Uterus (tissue), 4 donors: ENCODE measurements at places on chromosomes 5 and 9. TPM values are rescaled to one million over a fixed set of nuclear protein-coding genes. Genes with fewer than 3 reads are reported as not detected.

- H3K27me3 ChIP-seq = no peaks in the 10 kb centered on the region
- peak overlapping the region; percentile 90 for H3K27ac ChIP-seq
- peak; percentile 93 for DNase-seq
- peak overlapping the region; percentile 1 for H3K4me3 ChIP-seq
- H3K36me3 ChIP-seq = no peaks in the 10 kb centered on the region
- no peaks in the 10 kb centered on the region for H3K4me1 ChIP-seq
These were observed 8.8 kb upstream of the TENT4A start for GRCh38 chr5:6704361-6704851.

GRCh38 chr5:141362719-141363118, 1.2 kb upstream of the PCDHGA5 start:
- no peak for DNase-seq
- no peak overlapping the region for H3K4me3 ChIP-seq
- no peak overlapping the region for H3K27ac ChIP-seq
- no peaks in the 10 kb centered on the region for H3K27me3 ChIP-seq

GRCh38 chr5:32711681-32712480, 760 bp downstream of the NPR3 start:
- H3K27me3 ChIP-seq = no peaks in the 10 kb centered on the region
- H3K4me3 ChIP-seq = peak overlapping the region; percentile 57
- H3K4me1 ChIP-seq = peaks cover 13% of the 10 kb centered on the region
- H3K36me3 ChIP-seq = no peaks in the 10 kb centered on the region

DNA sequence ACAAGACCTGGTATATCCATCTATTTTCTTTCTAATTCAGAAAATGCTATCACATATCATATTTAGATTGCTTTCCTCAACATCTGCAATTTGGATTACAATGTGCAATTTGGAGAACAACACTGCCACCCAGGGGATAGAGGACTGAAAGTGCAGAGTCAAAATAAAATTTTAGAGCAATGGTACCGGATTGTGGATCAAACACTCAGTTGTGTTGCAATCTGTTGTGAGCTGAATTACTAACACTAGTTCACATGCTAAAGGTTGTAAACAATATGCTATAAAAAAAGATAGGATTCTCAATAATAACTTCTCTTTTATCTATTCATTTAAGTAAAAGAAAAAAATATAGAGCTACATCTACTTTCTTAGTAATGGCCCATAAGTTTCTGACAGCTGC, 11.9 kb upstream of the SRFBP1 start:
- no peaks in the 10 kb centered on the region for H3K4me1 ChIP-seq
- H3K4me3 ChIP-seq = no peak overlapping the region
- H3K27ac ChIP-seq = no peak overlapping the region
- no peak for DNase-seq
- no peaks in the 10 kb centered on the region for H3K27me3 ChIP-seq
- H3K36me3 ChIP-seq = no peaks in the 10 kb centered on the region

DNA sequence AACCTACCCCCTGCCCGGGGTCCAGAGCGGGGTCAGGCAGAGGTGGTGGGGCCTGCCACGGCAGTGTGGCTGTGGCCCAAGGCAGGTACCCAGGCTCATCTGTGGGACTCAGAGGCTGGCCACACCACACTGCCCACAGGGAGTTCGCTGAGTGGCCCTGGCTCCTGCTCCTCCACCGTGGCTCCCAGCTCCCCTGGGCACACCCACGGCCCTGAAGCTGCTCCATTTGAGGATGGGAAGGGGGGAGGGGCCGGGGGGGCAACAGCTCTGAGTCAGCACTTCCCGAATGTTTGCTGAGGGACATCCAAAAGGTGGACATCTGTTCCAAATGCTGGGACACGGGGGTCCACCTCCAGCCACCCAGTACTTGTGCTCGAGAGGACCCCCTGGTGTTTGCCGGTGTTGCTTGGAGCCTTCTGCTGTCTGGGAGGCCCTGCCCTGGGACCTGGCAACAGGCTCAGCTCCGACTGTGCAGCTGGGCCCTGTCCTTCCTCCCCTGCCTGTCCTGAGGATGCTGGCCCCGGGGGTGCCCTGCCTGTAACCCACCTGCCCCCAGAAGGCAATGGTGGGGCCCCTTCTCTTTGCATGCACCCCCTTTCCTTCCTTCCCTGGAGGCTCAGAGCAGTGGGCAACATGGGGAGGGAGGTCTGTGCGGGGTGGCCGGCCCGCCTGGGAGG, 2.5 kb upstream of the NRARP start:
- no peaks in the 10 kb centered on the region for H3K36me3 ChIP-seq
- peak overlapping the region; percentile 70 for H3K27ac ChIP-seq
- DNase-seq = no peak
- H3K27me3 ChIP-seq = peaks cover 11% of the 10 kb centered on the region

DNA sequence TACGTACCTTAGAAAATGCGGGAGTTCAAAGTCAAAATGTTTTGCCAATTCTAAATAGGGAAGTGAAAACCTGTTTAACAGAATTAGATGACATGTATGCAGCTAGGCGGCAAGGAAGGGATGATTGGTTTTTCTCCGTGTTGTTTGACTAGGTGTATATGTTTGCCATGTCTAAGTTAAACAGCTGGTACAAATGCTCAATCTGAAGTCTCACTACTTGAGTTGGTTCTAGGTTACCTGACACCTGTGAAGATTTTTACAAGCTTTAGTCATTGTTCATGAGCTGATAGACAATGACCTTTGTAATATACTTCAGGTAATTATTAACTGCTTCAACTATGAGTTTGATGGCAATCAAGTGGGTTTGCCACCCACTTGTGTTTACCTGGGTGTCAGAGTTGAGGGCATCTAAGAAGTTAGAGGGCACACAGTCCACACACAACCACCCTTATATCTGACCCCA, 74.3 kb downstream of the SLC44A1 start:
- H3K27ac ChIP-seq = no peak overlapping the region
- H3K36me3 ChIP-seq = no peaks in the 10 kb centered on the region
- H3K4me3 ChIP-seq = no peak overlapping the region
- DNase-seq = no peak

GRCh38 chr5:68848091-68848490, 245.7 kb upstream of the SLC30A5 start:
- H3K27ac ChIP-seq = peak overlapping the region; percentile 33
- no peaks in the 10 kb centered on the region for H3K36me3 ChIP-seq
- DNase-seq = no peak
- no peaks in the 10 kb centered on the region for H3K27me3 ChIP-seq
- no peak overlapping the region for H3K4me3 ChIP-seq
- H3K4me1 ChIP-seq = no peaks in the 10 kb centered on the region

- H3K27ac ChIP-seq = no peak overlapping the region
- H3K36me3 ChIP-seq = no peaks in the 10 kb centered on the region
- H3K27me3 ChIP-seq = no peaks in the 10 kb centered on the region
- no peaks in the 10 kb centered on the region for H3K4me1 ChIP-seq
- no peak overlapping the region for H3K4me3 ChIP-seq
These were observed 112.7 kb upstream of the IQGAP2 start for GRCh38 chr5:76290321-76290757.

DNA sequence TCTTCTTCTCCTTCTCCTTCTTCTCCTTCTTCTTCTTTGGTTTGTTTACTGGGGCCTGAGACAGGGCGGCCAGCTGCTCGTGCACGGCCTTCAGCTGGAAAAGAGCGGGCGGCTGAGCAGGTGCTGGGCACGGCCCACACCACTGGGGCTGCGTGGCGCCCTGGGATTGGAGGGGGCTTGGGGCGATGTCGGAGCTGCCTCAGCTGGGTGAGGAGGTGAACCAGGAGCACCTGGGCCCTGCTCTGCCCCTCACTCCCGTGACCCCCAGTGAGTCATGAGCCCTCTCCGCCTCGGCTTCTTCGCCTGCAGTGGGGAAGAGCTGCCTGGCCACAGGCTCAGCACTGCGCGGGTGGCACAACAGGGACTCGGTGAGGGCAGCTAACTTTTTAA, 14.9 kb downstream of the BRD3OS start:
- no peaks in the 10 kb centered on the region for H3K27me3 ChIP-seq
- DNase-seq = no peak
- H3K27ac ChIP-seq = no peak overlapping the region
- H3K4me3 ChIP-seq = no peak overlapping the region

Gene PDE6A
- total RNA-seq = not detected

Gene CDH12
- total RNA-seq = 2.0 TPM

Gene TSSK1B
- 0.35 TPM for total RNA-seq

DNA sequence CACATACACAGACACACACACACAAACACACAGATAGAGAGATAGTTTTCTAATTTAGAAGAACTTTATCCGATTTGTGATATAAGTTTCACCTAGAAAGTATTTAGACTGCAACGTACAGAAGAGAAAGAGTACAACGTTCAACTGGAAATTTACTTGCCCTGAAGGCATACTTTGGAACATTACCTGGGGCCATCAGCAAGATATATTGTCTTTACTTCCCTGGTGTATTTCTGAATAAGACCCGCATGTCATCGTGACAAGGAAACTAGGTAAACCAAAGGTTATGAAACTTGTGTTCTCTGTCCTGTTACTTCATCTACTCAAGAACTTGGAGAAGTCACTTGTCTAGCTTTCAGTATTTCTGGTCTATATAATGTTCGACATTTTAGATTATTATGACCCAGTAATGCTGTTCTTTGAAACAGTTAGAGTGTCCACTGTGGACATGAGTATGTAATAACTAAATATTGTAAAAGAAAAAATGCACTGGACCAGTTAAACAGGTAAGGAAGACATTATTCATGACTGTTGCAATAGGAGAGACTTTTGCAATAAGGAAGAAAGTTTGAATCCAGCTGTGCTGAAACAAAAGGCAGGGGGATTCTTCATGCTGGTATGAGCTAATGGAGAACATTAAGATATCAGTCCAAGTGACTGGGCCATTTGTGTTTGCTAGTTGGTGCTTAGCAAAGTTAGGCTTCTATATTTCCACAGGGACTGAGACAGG, 1791.1 kb downstream of the MAT2B start:
- no peaks in the 10 kb centered on the region for H3K27me3 ChIP-seq
- no peaks in the 10 kb centered on the region for H3K36me3 ChIP-seq
- no peak overlapping the region for H3K4me3 ChIP-seq
- H3K27ac ChIP-seq = no peak overlapping the region

GRCh38 chr9:96617439-96618185, 2.0 kb downstream of the CDC14B start:
- no peak for DNase-seq
- no peak overlapping the region for H3K27ac ChIP-seq
- H3K36me3 ChIP-seq = no peaks in the 10 kb centered on the region
- no peaks in the 10 kb centered on the region for H3K4me1 ChIP-seq

DNA sequence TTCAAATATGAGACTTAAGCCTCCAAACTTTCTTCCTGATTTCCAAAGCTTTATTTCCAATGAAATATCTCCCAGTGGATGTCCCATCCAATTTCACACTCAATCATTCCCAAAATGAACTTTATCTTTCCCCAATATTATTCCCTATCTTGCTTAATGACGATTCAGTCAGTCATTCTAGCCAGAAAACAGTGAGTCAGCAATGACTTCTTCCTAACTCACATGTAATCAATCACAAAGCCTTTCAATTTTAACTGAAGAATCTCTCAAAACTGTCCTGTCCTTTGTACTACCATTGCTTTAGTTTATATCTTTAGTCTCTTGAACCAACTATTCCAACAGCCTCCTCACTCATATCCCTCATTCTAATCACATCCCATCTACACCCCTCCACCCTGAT, 34.9 kb downstream of the NSA2 start:
- no peaks in the 10 kb centered on the region for H3K36me3 ChIP-seq
- no peak overlapping the region for H3K4me3 ChIP-seq
- DNase-seq = no peak

Gene C5orf58
- total RNA-seq = not detected

- H3K36me3 ChIP-seq = no peaks in the 10 kb centered on the region
- DNase-seq = no peak
- H3K4me3 ChIP-seq = no peak overlapping the region
- no peaks in the 10 kb centered on the region for H3K27me3 ChIP-seq
- no peaks in the 10 kb centered on the region for H3K4me1 ChIP-seq
These were observed 62.0 kb downstream of the CRB2 start for GRCh38 chr9:123418052-123418430.

GRCh38 chr9:83932011-83932410, 10.8 kb upstream of the KIF27 start:
- H3K4me1 ChIP-seq = no peaks in the 10 kb centered on the region
- no peaks in the 10 kb centered on the region for H3K36me3 ChIP-seq
- no peak overlapping the region for H3K27ac ChIP-seq
- no peaks in the 10 kb centered on the region for H3K27me3 ChIP-seq

- no peaks in the 10 kb centered on the region for H3K27me3 ChIP-seq
- DNase-seq = peak; percentile 76
These were observed 94.6 kb downstream of the ZNF608 start for GRCh38 chr5:124651663-124652513.

Gene FOXE1
- total RNA-seq = not detected

Gene HRH2
- total RNA-seq = 4.1 TPM

Gene ADAMTS16
- total RNA-seq = 0.34 TPM

DNA sequence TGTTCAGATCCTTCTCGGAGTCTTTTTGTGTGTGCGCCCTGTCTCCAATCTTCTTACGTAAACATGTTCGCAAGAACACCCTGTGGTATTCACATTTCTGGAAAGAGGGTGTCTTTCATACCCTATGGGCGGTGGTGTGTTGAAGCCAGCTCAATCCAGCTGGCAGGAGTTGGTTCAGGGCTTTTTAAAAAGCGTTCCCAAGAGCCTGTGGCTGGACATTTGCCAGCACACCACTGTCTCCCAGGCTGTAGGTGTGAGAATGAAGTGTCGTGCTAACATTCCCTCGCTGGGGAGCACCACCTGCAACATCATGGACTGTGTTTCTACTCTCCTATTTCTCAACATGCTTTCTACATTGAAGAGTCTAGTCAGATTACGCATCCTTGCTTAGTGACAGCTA, 51.7 kb downstream of the S1PR3 start:
- DNase-seq = no peak
- no peaks in the 10 kb centered on the region for H3K4me1 ChIP-seq
- H3K27me3 ChIP-seq = no peaks in the 10 kb centered on the region
